ENCODE measurements at places on chromosomes 2 and 18.

DNA sequence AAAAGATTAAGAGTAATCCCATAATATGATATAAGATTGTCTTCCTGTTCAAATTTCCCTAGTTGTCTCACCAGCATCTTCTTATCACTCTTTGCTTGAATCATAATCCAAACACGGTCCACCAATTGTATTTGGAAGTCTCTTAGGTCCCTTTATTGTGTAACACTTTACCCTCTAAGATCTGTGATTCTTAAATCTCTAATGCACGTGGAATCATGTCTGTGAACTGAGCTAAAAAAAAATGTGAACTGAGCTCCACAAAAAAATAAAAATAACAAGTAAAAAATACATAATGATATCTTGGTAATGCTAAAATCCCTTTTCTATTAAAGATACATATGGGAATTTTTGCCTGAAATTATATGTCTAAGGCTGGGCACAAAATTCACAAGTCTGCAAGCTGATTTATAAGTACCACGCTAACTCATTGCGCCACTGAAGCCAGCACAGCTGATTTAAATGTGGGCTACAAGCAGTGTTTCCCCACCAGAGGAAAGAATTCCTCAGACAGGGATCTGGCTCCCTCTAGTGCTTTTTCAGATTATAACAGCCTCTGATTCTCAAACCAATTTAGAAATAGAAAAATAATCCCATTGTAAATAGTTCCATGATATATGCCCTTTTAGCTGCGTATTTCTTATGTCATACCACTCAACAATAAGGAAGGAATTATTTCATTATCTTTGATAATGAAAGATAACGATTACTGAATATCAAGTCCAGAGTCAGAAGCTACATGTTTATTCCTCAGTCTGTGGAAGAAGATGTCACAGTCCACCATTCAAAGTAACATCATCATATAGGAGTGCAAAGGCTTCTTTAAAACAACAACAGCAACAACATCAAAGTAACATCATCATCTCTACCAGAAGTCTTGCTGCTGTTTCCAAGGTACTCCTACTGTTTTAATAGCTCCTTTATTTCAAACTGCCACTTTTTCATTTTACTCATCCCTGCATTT lies 22.9 kb downstream of the RBM43 start:
- peak; percentile 70 for DNase-seq

GRCh38 chr2:242060212-242060835 lies 190.8 kb downstream of the RTP5 start:
- DNase-seq: peak; percentile 56

DNA sequence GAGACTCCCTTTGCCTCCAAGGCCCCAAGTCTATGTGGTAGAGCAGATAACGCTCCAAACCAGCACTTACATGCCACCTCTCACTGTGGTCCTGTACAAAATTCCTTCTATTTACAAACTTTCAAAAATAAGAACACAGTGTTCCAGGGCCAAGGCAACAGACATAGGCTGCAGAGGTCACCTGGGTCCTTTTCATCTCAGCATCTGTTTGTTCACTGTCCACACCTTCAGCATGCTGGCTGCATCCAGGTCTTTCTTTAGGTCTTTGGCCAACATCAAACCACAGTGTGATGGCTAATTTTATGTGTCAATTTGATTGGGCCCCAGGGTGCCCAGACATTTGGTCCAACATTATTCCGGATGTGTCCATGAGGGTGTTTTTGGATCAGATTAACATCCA lies 20.0 kb upstream of the INO80C start:
- no peak for DNase-seq

DNA sequence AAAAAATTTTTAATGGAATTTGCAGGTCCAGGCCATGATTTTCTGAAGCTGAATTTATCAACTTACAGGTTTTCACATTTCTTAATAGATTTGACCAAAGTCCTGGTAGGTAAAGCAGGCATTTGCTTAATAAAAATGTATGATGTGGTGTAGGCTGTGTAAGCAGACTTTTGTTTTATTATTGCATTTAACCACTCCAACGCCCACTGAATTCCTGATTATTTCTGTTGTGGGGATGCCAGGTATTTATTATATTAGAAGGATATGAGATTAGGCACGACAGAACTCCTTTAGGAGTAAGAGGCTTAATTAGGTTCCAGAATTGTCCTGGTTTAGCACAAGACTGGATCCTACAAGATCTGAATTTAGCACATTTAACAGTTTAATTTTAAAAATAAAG lies 111.1 kb downstream of the ADCYAP1 start:
- DNase-seq: no peak

- DNase-seq: no peak
Observed at GRCh38 chr18:48085781-48086487, 155.5 kb upstream of the SMAD2 start.

Measured in skeletal muscle cell (primary cell).